ENCODE measurements at places on chromosomes 7 and 10.

- no peak for DNase-seq
Observed at GRCh38 chr7:44665531-44666213, 59.2 kb downstream of the OGDH start.

GRCh38 chr10:5508161-5508604, 8.8 kb upstream of the CALML5 start:
- no peak for DNase-seq

GRCh38 chr10:30800368-30800767, 170.8 kb upstream of the LYZL2 start:
- no peak for DNase-seq

- no peak for DNase-seq
Observed at GRCh38 chr10:14020037-14020664, 310.6 kb downstream of the FRMD4A start.

DNA sequence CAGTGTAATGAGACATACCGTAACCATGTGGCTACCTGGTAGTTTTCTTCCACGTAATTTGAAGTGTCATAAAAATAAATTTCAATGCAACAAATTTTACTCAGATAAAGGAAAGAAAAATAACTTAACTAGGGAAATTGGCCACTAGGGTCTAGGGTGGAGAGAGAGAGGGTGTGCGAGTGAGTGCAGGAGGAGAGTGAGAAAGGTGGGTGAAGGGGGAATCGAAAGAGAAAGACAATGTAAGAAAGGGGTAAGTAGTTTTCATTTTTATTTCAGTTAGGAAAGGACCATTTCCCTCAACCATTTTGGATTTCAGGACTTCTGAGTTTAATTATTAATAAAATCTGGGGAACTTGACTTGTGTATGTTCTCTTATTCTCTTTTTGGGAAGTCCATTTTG, 27.7 kb upstream of the GLI3 start:
- no peak for DNase-seq

GRCh38 chr10:70782086-70782745, 3.0 kb downstream of the TBATA start:
- DNase-seq = no peak

DNA sequence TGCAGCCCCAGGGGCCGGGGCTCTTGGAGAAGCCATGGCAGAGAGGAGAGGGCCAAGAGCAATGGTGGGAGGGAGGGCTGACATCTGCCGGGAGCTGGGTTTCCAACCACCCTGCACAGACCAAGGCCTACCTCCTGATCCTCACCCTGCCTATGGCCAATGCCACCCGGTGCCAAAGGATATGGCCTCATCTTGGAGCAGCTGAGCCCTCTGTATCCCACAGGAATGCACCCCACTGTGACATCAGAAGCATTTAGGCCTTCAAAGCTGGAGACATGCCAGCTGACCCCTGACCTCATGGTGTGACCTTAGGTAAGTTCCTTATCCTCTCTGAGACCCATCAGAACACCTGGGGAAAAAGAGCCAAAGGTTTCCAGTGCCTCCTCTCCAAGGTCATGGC, 113.6 kb upstream of the ZMIZ1 start:
- DNase-seq = no peak

GRCh38 chr10:91220194-91220953, at the start of gene PCGF5:
PCGF5 (plus strand) TSS chr10:91220663; CDS start chr10:91222872, 2,209 bp downstream.
- DNase-seq = peak; percentile 3

DNA sequence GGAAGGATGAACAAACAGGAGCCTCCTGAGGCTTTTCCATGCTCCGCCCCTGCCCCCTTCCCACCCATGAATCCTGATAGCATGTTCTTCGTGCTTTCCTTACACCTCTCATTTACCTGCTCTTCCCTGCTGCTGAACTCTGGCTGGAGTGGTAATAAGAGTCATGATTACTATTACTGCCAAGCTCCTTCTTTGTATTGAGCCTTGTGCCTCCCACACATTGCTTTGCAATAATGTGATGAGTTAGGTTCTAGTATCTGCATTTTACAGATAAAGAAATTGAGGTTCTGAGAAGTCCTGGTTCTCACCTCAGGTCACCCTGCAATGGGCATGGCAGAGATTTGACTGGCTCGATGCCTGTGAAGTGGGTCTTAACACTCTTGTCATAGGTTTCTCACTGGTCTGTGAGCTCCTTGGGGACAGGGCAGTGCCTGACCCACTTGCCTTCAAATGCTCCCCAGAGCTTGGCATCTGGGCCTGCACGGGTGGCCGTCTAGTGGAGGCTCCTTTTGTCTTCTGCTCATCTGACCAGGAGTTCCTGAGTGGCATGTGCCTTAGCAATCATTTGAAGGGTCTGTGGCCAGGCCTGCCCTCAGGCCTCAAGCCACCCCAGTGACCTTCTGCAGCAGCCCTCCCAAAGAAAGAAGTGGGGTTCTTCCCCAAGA, 309.2 kb upstream of the ZMIZ1 start:
- DNase-seq = no peak

- DNase-seq = no peak
Observed at GRCh38 chr10:3424111-3424851, 251.7 kb upstream of the PITRM1 start.

DNA sequence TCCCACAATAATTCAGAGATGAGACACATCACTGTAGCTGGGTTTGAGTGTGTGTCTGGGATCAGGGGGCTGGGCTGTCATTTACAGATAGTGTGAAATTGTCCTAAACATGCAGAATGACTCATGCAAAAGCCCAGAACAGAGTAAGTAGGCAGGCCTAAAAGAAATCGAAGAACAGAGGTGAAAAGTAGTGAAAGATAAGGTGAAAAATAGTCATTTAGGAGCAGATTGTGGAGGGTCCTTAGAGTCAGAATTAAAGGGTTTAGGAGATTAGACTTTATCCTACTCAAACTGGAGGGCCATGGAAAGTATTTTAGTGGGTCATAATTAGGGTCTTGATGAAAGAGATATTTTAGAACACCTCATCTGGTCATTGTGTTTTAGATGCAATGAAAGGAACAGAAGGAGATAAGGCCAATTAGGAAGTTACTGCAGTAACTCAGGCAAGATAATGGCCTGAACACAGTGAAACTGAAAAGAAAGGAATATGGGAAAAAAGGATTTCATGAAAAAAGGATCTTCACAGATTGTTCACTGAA, 58.3 kb upstream of the NEBL start:
- DNase-seq = no peak

DNA sequence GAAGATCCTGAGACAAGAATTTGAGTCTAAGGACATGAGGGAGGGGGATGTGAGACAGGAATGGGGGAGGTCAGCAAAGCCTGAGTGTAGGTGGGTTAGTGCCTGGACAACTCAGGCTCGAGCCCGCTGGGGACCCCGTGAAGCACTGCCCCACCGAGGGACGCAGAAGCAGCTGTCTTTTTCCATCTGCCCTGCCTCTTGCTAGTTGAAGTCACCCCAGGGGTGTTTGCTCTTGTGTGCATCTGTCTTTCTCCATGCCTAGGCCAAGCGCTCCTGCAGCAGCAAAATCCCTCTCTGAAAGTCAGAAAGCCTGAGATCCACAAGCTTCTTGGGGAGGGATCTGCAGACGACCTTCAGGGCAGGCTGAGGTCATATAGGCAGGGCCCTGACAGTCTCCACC, 79.0 kb upstream of the CELF2 start:
- no peak for DNase-seq

GRCh38 chr7:1368682-1369571, 90.3 kb downstream of the MICALL2 start:
- no peak for DNase-seq

DNA sequence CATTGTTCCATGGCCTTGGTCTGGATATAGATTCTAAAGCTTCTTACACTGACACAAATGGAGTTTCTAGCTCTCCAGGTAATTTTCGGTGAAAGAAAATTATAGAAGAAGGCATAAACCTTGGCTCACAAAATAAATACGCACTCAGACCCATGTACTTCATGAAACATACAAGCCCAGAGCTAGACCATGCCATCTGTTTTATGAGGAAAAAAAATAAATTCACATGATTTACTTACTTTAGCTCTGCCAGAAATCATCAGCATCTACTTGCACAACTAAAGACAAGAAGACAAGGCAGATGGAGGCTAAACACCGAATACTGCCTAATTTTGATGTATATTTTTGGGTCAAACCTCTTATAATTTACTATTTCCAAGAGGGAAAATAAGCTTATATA, 197.4 kb upstream of the KLF14 start:
- DNase-seq = no peak

DNA sequence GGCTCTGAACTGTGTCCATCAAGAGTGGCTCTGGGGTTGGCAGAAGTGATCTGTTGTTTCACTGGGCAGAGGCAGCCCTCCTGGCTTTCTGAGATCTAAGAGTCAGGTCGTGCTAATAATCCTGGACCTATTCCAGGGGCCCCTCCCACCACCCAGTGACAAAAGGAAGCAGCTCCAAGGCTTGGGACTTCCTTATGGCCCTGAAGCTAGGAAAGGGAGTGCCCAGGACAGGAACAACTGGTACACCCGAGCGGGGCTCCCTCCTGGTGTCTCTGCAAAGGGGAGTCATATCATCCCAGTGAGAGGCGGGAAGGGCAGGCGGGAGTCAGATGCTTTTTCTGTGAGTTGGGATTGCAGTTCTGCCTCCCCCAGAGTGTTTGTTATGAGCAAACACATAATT, 32.3 kb downstream of the RPS24 start:
- DNase-seq = no peak

- DNase-seq = no peak
Observed at GRCh38 chr7:74129887-74130286, 44.3 kb upstream of the EIF4H start.

DNA sequence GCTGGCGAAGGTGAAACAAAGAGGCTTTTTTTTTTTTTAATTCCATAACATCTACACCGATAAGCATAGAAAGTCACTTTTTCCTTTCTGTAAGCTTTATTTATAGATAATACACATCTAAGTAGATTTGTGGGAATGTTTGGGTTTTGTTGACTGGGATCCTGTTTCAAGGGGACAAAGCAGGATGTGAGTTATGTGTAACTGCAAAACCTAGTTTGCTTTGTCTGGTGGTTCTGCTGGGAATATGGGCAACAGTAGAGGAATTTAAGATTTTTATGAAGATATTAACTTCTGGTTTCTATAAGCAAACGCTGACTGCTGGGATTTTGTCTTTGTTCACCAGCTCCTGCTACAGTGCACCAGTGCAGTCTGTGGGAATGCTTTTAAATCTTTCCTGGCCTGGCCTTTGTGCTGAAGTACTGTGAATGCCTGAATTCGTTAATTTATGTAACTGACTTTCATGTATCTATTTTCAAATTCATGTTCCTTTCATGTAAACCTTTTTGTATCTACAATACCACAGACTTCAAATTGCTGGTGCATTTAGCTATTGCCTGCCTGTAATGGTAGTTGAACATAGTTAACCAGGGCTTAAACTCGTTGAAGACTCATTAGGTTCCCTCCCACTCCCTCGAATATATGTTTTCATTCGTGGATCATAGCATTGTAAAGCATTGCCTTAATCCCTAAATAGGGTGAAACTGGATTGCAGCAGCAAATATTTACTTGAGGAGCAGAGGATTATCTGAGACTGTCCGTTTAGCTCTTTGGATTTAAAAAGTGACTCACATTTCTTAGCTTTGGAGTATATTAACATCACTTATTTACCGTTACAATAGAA, 1.5 kb downstream of the KLHL7 start:
- no peak for DNase-seq

DNA sequence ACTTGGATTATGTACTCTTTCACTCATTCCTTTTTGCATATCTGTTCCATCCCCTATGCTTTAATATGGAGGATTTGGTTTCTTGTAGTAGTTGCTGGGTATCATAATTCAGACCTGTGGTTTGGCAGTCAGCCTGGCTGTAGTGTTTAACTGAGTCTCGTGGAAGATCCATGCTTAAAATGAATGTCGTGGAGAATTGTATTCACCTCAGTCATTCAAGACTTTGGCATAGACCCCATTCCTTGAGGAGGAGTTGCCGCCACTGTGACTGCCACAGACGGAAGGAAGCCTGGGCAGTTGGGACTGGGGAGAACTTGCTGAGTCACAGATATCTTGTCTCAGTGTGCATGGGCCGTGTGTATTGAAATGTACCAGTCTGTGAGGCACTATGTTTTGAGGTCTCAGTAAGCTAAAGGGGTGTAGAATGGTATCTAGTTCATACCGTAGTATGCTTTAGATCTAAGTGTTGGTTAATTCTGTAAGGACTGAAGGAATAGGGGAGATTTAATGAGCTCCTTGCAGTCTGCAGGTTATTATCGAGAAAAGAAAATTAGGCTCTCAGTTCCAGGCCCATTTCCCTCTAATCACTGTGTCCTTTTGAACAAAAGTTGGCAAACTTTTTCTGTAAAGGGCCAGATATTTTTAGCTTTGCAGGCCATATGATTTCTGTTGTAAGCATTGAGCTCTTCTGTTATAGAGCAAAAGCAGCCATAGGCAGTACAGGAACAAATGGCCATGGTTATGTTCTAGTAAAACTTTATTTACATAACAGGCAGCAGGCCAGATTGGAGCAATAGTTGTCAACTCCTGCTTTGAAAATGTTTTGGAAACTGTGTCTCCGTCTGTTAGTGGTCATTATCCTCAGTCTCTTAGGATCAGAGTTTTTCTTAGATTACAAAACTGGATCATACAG, 76.8 kb downstream of the TPST1 start:
- DNase-seq = peak; percentile 31

DNA sequence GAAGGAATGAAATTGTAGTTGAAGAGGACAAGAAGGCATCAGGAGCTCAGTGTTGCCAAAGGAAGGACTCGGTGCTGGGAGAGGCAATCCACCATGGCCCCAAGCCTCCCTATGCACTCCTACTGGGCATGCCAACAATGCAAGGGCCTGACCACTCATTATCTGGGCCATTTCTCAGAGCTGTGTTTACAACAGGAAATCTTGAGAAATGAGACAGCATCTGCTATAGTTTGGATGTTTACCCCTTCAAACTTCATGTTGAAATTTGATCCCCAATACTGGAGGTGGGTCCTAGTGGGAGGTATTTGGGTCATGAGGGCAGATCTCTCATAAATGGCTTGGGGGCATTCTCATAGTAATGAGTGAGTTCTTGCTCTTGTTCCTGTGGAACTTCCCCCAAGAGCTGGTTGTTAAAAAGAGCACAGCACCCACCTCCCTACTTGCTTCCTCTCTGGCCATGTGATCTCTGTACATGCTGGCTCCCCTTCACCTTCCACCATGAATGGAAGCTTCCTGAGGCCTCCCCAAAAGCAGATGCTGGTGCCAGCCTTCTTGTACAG, 50.8 kb upstream of the AOAH start:
- no peak for DNase-seq

- no peak for DNase-seq
Observed at GRCh38 chr7:143885951-143886350, 16.0 kb downstream of the TCAF1 start.

DNA sequence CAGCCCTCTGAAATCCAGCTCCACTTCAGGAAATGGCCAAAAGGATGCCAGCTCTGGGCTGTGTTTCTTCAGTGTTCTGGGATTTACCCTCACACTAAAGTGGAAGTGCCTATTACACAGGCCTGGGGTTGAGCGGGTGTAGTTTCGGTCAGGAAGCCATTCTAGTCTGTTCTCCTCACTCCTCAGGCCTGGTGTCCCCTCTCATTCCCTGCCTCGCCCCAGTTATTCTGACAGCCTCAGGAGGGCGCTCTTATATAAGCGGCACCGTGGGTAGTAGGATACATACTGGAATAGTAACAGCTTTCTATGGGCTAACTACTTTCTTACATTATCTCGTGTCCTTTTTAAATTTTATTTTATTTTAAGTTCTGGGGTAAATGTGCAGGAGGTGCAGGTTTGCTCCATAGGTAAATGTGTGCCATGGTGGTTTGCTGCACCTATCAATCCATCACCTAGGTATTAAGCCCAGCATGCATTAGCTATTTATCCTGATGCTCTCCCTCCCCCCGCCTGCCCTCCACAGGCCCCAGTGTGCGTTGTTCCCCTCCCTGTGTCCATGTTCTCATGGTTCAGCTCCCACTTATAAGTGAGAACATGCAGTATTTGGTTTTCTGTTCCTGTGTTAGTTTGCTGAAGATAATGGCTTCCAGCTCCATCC, 12.2 kb upstream of the LGI1 start:
- DNase-seq = peak; percentile 22

- no peak for DNase-seq
Observed at GRCh38 chr7:155230169-155230593, 67.5 kb upstream of the INSIG1 start.

All from NCI-H446 (cell line).